ENCODE measurements at places on chromosomes 1 and 21.

GRCh38 chr1:84644472-84644871 lies 45.8 kb downstream of the SSX2IP start:
- DNase-seq = no peak

DNA sequence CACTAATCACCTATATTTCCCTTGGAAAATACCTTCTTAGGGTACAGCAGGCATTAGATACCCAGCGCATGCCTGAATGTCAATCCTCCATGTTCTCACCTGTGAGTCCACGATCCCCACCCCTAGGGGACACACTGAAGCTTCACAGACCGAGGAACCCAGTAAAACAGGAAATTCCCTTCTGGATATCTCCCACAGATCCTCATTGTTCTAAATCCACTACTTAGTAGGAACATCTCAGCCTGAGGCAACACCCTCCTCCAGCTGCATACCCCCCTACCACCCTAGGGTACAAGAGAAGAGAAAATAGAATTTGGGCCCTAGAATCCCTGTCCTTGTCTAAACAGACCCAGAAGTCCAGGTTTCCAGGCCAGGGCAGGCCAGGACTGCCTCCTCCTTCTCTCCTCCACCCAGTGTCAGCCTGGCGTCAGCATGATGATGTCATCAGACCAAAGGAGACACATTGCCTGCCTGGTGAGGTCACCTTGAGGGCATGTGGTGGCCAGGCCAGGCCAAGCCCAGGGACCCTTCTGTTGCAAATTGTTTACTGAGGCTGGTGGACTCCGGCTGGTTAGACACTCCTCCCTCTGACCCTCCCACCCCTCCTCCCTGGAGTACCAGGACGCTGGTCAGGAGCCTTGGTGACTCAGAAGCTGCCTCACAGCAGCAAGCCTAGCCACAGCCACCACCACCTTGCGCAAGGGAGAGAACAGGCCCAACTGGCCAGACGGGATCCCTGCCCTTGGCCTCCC lies 6.2 kb downstream of the NECTIN4 start:
- DNase-seq = peak; percentile 73

DNA sequence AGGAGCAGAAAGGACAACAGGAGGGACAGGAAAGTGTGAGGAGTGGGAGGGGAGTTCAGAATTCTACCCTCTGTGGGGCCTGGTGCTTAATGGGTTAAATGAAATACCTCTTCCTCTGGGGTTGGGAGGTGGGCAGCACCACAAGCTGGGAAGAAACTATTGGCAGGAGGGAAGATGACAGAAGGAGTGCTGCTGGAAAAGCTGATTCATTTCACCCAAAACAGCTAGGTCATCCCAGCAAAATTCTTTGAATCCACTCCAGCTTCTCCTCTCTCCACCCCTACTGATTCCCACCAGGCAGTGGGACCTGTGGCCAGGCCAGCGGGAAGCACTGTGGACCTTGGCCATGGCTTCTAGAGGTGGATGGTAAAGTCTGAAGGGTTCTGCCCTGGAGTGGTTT lies 12.8 kb downstream of the BCAN start:
- no peak for DNase-seq

GRCh38 chr1:101051688-101052638 lies 26.4 kb upstream of the DPH5 start:
- DNase-seq = no peak

DNA sequence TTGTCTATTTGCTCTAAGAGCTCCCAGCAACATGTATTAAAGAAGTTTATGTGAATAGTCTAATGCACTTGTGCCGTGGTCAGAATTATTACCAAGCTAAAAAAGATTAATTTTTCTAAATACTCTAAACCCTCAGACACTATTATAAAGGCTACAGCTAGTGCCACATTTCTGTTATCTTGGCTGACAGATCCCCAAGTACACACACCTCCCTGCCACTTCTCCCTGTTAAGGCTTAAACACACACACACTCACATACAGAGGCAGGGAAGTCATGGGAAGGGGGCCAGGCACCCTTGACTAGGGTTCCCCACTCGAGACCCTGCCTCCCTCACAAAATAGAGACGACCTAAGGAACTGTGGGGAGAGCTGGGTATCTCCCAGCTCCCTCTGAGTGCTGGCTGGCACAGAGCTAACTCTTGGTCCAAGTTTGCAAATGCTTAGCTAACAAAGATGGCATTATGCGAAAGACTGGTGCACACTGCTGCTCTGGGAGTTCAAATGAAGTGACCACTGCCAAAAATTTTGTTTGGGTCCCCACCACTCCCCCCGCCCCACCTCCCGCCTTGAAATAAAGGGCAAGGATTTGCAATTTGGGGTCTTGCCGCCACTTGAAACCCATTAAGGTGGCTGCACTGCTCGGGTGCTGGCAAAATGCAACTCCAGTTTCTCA lies 9.8 kb downstream of the SSBP3 start:
- no peak for DNase-seq

DNA sequence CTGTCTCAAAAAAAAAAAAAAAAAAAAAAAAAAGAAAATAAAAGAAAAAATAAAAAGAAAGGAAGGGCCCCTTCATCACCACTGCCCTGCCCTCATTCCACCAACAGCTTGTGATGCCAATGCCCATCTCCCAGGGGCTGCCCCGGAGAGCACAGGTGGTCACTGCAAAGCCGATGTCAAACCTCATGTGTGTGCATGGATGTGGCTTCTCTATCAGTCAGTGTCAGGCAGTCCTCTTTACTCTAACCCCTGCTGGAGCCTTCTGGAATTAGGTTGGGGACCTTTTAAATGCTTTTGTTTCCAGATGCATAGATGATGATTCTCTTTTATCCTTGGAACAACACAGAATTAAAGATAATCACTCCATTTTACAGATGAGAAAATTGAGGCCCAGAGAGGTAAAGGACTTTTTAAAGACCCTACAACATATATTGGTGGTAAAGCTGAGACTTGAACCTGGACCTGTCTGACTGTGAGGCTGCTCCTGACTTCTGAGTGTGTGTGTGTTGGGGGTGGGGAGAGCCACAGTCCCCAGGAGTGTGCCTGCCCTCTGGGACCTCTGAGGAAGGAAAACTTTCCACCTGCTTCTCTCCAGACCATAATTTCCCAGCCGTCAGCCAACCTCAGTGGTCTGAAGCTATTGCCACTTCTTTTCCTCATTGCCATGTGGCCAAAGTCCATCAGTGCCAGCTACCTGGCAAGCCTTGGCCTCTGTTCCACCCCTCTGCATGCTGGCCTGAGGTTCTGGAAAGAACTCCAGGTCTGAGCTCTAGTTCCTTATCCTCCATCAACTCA lies 3.0 kb upstream of the TMEM54 start:
- no peak for DNase-seq

GRCh38 chr1:159092036-159092760 lies 15.6 kb upstream of the AIM2 start:
- DNase-seq = no peak

- no peak for DNase-seq
These were observed 16.9 kb upstream of the PTPN14 start for GRCh38 chr1:214568328-214568727.

- no peak for DNase-seq
These were observed 496.9 kb downstream of the NEGR1 start for GRCh38 chr1:71785450-71785849.

DNA sequence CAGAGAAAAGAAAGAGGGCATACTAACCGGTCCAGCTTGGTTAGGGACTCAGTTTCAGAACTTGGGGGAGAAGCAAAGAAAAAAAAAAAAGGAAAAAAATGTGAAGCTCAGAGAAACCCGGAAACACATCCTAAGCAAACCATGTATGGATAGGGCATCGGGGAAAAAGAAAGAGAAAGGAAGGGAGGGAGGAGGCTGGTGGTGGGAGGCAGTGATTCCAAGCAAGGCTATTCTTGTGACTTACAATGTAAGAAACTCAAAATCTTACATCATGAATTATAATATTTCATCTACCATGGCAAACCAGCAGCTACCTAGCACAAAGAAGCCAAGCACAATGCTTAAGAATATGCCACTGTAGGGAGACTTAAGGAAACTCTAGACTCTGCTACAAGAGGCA lies 60.3 kb downstream of the UBR4 start:
- DNase-seq = no peak

GRCh38 chr1:204989266-204990058 lies 53.5 kb upstream of the CNTN2 start:
- peak; percentile 6 for DNase-seq

DNA sequence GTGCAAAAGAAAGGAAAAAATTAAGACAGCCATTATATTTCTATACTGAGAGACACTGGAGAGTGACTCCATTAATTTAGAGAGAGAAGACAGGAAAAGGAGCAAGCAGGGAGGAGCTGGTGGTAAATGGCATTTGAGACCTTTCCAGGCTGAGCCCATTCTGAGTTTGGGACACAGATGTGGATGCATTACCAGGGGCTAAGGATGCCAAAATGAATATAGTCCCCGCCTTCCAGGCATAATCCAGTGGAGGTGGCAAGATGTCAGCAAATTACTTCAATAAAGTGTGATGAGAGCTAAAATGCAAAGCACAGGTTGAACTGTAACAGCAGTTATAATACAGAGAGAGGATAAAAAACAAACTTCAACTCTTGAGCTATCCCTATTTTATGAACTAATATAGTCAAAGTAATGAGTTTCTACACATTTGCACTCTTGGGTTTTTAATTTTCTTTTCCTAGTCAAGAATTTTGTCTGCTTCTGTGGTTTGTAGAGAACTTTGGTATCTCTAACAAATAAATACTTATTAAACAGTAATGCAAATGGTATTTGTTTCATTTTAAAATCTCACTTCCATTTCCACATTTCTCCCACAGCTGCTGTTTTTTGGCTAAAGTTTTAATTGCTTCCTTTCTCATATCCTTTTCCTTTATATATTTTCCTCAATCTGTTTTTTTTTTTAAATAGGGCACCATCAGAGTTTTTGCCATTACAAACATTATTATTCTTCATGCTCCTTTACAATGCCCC lies 228.2 kb upstream of the KCNK2 start:
- no peak for DNase-seq

All from epithelial cell of proximal tubule (primary cell).